ENCODE measurements at places on chromosomes 5 and 9. TPM values are rescaled to one million over a fixed set of nuclear protein-coding genes. Genes with fewer than 3 reads are reported as not detected.

Gene SLC6A7
- polyA plus RNA-seq = not detected

DNA sequence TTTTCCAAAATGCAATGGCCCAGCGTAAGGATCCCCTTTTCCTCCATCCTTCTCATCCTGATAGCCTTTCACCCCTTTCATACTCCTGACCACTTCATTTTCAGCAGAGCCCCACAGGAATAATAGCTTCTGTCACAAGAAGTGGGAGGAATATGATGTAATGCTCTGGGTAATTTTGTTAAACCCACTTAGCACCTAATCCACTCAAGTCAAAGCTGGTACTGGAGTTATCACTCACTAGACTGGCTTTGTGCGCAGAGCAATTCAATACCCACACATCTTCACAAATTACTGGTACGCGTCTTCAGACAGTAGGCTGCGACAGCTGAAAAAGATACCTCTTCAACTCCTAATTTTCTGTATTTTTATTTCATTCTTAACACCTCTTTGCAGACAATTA is 2232.8 kb upstream of the WWC1 start:
- DNase-seq = no peak

Gene MRRF
- polyA plus RNA-seq = 45.4 TPM

DNA sequence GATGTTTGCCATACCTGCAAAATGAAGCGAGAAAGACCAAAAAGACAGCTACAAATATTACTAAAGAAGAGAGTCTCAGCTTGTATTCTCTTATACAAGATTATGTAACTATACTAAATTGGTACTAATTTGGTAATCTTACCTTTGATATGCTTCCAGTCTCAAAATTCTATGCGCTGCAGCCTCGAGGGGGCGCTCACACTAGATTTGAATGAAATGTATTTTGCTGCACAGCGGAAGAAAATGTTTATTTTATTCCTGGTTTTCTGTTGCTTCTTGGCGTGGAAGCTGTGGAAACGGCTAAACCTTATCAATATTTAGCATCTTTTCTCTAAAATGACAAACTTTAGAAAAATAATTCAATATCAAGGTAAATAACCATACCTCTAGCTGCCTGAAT is 267.0 kb upstream of the NUDT12 start:
- no peak for DNase-seq

DNA sequence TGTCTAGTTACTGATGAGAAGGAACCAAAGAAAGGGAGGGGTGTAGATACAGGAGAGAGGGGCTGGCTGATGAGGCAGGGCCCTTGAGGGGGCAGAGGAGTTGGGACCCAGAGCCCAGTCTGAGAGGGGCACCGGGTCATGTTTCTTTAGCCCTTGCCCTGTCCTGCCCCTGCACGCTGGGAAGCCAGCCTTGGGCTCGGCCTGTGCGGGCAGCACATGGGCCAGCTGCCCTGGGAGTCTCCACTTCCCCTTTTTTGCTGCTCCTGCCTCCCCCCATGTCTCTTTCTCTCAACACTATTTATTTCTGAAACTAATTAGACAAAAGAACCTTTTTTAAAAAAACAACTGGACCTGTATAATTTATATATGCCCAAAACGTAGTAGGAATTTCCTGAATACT is 20.5 kb downstream of the MVB12B start:
- DNase-seq = no peak

DNA sequence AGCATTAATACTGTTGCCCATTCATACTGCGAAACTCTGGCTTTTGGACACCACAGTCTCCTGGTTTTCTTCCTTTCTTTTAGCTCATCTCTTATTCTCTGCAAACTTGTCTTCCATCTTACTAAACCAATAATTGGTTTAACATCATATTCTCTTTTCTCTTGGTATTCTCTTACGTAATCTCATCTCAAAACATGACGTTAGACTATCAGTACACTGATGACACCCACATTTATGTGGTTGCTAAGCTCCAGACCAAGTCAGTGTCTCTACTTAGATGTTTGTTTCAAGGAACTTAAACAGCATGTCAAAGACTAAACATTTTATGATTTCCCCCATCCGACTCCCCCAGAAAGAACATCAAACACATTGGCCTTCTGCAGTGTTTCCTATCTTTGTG is 2.1 kb downstream of the PRRC1 start:
- DNase-seq = no peak

DNA sequence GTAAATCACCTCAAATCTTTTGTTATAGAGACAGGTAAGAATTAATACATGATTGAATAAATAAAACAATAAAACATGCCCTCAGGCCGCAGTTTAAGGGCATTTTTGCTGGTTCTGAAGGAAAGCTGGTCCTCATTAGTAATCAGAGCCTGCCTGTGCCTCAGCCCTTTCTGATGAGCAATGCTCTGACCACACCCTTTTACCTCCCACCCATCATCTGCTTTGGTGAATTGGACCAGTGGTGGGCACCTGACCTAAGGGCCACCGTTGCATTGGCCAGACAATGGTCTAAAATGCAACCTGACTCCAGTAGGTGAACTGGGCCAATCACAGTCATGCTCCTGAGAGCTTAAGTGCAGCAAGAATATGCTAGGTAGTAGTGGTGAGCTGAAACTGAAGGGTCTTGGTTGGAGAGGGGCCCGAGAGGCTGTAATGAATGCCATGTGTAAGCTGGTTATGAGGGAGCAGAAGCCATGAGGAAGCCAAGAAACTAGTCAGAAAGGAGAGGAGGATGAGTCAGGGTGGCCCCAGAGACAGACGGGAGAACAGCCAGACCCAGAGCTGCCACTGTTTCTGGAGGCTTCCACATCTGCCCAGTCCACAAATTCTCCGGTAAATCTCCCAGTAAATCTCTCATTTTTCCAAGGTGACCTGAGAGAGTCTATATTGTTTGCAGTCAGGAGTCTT is 45.5 kb upstream of the ZSWIM6 start:
- no peak for DNase-seq

Gene DAB2
- polyA plus RNA-seq = 2.7 TPM

GRCh38 chr9:68844631-68845612 is 139.9 kb downstream of the PIP5K1B start:
- no peak for DNase-seq

DNA sequence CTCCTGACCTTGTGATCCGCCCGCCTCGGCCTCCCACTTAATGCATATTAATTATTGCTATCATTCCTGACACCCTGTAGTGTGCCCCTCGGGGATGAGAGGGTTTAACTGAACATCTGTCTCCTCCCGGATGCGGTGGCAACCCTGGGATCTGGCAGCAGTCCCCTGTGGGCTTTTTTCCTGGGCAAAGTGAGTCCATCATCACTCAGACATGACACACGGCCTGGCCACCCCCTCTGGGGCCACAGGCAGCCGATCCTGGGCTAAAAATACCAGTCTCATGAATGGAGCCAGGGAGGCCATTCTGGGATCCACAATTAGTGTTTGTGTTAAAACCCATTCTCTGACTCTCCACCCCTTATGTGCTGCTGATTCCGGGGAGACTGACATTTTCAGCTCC is 161.2 kb downstream of the RGS3 start:
- peak; percentile 53 for DNase-seq

- no peak for DNase-seq
Observed at GRCh38 chr9:117076571-117077290, 338.1 kb downstream of the ASTN2 start.

Gene TEX48
- not detected for polyA plus RNA-seq

- no peak for DNase-seq
Observed at GRCh38 chr5:150544611-150545219, 36.8 kb downstream of the NDST1 start.

GRCh38 chr5:173328844-173329490 is 753 bp upstream of the STC2 start:
- peak; percentile 64 for DNase-seq

Gene ADAMTSL2
- not detected for polyA plus RNA-seq

DNA sequence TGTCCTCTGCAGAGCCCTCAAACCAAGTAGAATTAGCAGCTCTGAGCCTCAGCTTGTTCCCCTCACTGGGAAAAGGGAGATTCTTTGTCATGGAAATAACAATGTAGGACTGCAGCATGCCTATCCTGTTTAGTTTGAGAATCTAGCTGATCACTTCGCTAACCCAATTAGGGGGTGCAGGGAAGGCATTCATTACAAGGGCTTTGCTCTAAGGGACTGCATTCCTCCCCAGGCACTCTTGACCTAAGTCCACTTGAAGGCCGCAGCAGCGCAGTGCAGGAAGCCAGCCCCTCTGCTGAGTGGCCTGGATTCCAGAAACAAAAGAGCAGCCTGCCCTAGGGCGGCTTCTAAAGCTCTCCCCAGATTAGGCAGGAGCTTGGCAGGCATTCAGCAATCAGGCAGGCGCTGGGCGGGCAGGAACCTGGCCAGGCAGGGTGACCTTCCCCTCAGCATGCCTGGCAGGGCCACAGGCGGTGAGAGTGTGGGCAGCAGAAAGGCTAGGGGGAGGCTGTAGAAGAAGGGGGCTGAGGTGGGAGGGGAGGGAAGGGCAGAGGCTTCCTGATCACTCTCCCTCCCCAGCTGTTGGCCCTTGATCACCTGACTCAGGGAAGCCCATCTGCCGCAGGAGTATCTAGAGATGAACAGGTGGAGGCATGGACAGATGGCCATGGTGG is 24.8 kb downstream of the CCNJL start:
- DNase-seq = no peak

GRCh38 chr5:87113861-87114260 is 153.8 kb upstream of the RASA1 start:
- DNase-seq = peak; percentile 76

- DNase-seq = no peak
Observed at GRCh38 chr9:91045041-91045440, 243.4 kb downstream of the SYK start.

All from foreskin keratinocyte (primary cell).